ENCODE measurements at places on chromosomes 3 and 15.

DNA sequence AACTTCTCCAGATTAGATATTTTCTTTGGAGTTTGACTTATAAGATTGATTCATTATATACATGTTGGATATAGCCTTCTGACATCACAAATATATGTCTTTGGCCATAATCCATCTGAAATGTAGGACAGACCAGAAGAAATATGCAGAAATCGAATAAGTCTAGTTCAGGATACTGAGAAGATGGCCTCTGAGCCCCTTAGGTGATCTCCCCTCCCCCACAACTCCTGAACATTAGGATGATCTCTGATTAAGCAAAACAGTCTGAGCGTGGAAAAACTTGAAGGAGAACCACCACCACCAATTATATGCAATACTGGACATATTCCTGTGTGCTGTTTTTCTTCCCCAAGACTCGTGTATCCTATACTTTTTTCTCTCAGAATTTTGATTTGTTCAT, 3.2 kb downstream of the SETD5 start:
- DNase-seq: no peak

DNA sequence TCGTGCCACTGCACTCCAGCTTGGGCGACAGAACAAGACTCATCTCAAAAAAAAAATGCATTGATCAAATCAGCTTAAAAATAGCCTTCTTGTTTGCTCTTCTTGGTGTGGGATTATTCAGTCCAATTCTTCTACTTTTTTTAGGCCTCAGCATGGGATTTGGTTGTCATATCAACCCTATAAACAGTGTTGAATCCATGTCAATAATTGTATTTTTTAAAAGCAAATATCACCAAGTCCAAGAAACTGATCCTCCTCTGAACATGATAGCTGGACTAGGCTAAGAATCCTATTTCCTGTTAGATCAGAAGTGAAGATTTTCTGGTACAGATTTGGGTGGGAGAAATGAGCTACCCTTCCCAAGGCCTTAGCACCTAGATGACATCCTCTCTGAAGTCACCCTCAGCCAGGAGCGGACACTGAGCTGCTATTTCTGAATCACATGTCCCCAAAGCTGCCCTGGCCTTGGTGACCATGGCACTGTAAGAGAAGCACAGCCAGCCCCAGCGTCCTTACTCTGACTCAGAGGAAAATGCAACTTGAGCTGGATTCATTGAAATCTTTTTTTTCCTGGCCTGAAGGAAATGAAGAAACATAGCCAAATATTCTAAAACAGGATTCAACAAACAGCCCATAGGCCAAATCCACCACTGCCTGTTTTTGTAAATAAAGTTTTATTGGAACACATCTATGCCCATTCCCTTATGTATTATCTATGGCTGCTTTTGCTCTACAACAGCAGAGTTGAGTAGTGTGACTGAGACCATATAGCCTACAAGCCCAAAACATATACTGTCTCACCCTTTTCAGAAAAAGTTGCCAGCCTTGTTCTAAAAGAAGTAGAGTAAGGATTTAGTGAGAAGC, 215.9 kb upstream of the CTDSPL start:
- no peak for DNase-seq

DNA sequence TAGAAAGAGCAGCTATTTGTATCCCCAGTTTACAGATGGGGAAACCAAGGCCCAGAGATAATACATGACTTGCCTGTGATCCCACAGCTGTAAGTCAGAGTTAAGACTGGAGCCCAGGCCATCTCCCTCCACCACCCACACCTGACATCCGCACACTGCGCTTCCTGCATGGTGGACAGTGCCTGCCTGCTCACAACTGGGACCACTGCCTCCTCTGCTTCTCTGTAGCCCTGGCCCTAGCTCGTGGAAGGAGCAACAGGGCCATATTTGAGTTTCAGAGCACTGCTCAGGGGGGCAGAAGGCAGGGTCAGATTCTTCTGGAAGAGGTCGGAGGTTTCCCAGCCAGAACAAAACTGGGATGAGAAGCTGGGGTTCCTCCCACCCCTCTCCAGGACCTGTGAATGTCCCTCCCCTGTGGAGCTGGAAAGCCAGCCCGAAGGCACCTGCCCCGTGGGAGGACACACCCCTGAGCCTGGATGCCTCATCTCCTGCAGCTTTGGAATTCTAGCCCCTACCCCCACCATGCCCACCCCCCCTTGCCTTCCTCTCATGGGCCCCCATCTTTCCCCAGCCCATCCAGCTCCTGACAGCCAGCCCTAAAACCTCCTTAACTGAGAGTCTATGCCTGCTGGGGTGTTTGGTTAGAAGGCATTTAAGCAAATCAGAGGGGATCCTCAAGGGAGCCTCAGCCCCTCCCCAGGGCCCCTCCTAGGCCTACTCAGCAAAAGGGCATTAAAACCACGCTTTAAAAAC, 100.1 kb downstream of the TPRA1 start:
- DNase-seq: peak; percentile 43

GRCh38 chr15:40952901-40953712, at the start of gene CHAC1:
Gene CHAC1 (plus strand): TSS chr15:40953471. CDS start chr15:40953584, 113 bp downstream.
- DNase-seq: peak; percentile 98

DNA sequence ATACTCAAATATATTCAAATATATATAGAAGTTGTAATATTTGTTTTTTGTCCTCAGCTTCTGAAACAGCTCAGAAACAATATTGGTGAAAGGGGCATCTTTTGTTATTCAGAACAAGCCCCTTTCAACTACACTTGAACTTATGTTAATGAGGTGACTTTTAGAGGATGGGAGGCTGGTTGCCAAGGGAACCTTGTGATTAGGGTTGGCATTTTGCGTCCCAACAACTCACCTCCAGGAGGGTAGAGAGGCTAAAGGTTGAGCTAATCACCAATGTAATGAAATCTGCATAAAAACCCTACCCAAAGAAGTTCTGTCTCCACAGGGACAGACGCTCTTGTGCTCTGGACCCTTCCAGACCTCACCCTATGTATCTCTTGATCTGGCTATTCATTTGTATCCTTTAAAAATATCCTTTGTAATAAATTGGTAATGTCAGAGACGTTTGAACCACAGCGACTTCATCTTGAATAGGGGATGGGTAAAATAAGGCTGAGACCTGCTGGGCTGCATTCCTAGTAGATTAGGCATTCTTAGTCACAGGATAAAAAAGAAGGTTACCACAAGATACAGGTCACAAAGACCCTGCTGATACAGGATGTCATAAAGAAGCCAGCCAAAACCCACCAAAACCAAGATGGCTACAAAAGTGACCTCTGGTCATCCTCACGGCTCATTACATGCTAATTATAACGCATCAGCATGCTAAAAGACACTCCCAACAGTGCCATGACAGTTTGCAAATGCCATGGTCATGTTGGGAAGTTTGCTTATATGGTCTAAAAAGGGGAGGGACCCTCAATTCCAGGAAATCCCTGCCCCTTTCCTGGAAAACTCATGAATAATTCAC, 111.1 kb downstream of the FMN1 start:
- DNase-seq: peak; percentile 57

DNA sequence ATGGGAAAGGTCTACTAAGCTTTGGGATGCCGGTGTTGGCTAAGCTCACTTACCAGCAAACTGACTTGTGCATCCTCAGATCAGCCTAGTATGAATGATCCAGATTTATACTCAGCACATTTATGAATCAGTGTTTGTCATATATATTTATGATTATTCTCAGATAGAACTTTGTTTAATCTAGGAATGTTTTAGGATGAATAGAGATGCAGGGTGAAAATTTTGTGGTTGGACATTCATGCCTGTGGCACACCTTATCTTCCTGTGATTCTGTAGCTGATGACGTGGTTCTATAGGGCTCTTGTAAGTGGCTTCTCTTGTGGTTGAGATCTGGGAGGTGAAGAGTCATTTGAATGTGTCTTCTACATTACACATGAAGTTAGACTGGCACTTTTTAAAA, 11.4 kb downstream of the CDIN1 start:
- DNase-seq: no peak

GRCh38 chr15:41822471-41822870, 5.4 kb upstream of the JMJD7 start:
- DNase-seq: no peak

All from endodermal cell (in vitro differentiated cells).